ENCODE measurements at places on chromosomes 6 and 20. TPM values are rescaled to one million over a fixed set of nuclear protein-coding genes. Genes with fewer than 3 reads are reported as not detected.

GRCh38 chr6:152353440-152353839, 283.7 kb downstream of the SYNE1 start:
- DNase-seq, result no peak

The FABP7 gene
- not detected for total RNA-seq

DNA sequence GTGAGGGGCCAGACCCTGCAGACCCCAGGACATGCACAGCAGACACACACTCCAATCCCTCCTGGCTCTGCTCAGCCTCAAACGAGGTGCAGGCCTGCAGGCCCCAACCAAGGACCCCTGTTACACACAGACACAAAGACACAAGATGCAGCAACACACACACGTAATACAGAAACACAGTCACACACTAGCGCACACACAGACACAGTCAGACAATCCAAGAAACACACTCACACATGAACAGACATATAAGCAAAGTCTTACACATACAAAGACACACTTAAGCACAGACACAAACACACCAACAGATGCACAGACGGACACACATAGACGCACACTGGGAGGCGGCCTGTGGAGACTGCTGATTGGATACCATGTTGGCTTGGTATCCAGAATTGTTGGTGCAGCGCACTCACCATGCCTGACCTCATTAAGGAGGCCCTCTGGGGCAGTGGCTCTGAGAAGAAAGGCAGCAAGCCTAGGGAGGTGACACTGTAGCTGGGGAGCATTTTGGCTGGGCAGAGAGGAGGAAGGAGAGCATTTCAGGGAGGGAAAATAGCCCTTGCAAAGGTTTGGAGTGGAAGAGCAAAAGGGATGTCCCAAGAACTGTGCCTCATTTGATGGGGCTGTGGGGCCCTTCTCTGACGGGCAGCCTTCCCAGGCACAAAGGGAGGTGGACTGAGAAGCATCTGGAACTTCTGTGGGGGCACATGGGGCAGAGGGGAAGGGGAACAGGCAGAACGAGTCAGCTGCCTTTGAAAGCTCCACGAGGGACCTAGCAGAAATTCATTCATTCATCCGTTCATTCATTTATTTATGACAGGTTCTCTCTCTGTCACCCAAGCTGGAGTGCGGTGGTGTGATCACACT, 1.4 kb upstream of the HSPA12B start:
- no peak for DNase-seq

DNA sequence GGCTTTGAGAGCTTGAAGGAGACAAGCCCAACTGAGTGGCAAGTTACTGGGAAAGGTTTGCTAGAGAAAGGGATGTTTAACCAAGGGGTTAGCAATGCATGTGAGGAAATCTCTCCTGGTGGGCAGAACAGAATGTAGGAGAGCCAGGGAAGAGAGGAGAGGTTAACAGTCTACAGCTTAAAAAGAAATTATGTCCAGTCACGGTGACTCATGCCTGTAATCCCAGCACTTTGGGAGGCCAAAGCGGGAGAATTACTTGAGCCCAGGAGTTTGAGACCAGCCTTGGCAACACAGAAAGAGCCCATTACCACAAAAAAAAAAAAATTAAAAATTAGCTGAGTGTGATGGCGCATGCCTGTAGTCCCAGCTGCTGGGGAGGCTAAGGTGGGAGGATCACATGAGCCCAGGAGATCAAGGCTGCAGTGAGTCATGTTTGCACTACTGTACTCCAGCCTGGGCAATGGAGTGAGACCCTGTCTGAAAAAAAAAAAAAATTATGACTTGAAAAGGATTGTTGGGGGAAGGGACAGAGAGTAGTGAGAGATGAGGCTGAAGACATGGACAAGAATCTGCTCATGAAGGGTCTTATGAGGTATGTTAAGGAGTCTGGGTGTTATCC, 264.9 kb downstream of the TBC1D7 start:
- no peak for DNase-seq

- no peak for DNase-seq
Measured at GRCh38 chr6:155311583-155311982, 2.7 kb downstream of the TFB1M start.

- DNase-seq, result no peak
Measured at GRCh38 chr20:1702328-1702727, 44.7 kb upstream of the SIRPG start.

- no peak for DNase-seq
Measured at GRCh38 chr20:39880890-39881289, 808.1 kb downstream of the MAFB start.

- DNase-seq, result no peak
Measured at GRCh38 chr6:119830494-119831295, 481.1 kb upstream of the MAN1A1 start.

- no peak for DNase-seq
Measured at GRCh38 chr6:139925894-139926641, 551.6 kb upstream of the CITED2 start.

- no peak for DNase-seq
Measured at GRCh38 chr6:14108571-14109410, 8.8 kb upstream of the CD83 start.

- no peak for DNase-seq
Measured at GRCh38 chr20:45465491-45466266, 3.9 kb upstream of the WFDC2 start.

The CMTR1 gene
- total RNA-seq, result 30.3 TPM

- DNase-seq, result no peak
Measured at GRCh38 chr20:33444797-33445560, 1.4 kb upstream of the SNTA1 start.

The OR2B3 gene
- total RNA-seq, result not detected

The POPDC3 gene
- 5.0 TPM for total RNA-seq

- no peak for DNase-seq
Measured at GRCh38 chr6:100808638-100809275, 72.4 kb downstream of the ASCC3 start.

GRCh38 chr20:31838646-31839292, 6.6 kb downstream of the FOXS1 start:
- DNase-seq, result no peak
